ENCODE measurements at places on chromosomes 7 and 10.

DNA sequence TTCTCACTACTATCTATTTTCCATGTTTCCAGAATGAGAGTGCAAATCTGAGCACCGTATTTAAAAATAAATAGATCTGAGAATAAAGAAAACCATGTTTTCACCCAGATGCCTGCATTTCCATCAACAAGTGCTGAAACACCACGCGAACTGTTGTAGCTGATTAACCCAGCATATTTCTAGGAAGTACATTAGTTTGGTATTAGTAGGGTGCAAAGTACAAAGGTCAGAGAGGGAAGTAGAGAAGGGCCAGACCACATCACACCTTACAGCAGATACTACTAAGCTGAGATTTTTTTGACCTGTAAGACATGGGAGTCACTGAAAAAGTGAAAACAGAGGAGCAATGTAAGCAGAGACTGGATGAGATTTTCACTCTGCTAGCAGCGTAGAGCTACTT is 181.3 kb downstream of the IMMP2L start:
- no peak for DNase-seq

DNA sequence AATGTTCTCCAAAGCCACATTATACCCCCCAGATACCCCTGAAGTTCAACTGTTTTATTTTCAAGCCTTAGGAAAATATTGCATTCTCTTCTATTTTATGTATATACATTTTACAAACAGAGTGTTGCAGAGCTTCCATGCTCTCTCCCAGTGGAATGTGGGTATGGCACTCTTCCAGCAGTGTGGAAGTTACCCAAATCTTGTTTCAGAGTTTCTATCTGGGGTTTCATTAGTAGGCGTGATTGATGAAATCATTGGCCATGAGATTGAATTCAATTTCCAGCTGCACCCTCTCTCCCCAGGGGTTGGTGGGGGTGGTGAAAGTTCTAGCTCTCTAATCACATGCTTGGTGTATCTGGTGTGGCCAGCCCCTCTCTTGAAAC is 350.4 kb downstream of the RPS24 start:
- no peak for DNase-seq

DNA sequence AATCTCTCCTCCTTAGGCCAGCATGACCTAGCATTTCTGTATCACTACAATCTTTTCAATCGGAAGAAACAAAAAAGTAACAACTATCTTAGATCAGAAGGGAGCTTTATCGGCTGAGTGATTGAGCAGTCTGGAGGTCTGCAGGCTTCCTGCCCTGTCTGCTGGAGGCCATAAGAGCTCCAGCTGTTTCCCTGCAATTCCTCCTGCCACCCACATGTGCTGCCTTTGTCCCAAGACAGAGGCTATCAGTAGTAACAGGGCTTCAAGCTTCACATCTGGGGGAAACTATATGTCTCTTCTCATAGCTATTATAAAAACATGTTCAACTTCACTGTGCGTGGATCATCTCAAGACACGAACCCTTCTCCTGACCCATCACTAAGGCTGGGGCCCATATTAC is 70.1 kb upstream of the VWC2 start:
- DNase-seq = no peak

DNA sequence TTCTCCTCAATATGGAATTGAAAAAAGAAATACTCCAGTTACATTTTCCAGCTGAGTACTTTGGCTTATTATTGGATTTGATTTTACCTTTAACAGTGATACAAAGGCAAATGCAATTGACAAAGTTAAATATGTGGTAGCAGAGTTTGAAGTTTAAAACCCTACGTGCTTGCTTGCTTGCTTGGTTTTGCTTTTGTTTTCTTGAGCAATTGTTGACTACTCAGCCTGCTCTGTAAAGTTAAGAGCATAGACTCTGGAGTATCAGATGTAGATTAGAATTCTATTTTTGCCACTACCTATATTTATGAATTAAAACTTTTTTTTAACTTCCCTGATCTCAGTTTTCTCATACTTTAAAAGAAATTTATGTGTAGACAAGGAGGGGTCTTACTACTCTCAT is 51.4 kb downstream of the PCDH15 start:
- no peak for DNase-seq

GRCh38 chr7:135831455-135832195 is 83.0 kb upstream of the FAM180A start:
- DNase-seq = no peak

GRCh38 chr10:69407621-69408301 is 9.0 kb downstream of the TACR2 start:
- no peak for DNase-seq

- no peak for DNase-seq
Measured at GRCh38 chr7:89401099-89401498, 605.6 kb upstream of the TEX47 start.

- DNase-seq = no peak
Measured at GRCh38 chr10:106424054-106424453, 740.5 kb downstream of the SORCS1 start.

GRCh38 chr7:105480931-105481330 is 41.1 kb downstream of the PUS7 start:
- no peak for DNase-seq

- no peak for DNase-seq
Measured at GRCh38 chr7:43004082-43004481, 71.9 kb downstream of the MRPL32 start.

- DNase-seq = no peak
Measured at GRCh38 chr7:46179061-46179610, 258.1 kb upstream of the IGFBP3 start.

DNA sequence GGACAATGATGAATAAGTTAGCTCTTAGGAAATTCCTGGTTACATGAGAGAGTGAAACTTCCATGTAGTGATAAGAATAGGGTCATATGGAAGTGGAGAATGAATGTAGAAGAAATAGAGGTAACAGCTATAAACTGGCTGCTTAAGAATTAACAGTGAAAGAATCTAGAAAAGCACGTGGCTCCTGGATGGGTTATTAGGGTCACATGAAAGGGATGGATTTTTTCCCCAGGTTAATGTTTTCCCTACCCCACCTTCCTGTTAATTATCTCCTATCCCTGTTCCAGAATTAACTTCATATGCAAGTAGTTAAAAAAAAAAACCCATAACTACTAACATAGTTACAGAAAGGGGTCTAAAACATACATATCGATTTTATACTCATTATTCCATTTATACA is 58.0 kb downstream of the ANKIB1 start:
- no peak for DNase-seq

DNA sequence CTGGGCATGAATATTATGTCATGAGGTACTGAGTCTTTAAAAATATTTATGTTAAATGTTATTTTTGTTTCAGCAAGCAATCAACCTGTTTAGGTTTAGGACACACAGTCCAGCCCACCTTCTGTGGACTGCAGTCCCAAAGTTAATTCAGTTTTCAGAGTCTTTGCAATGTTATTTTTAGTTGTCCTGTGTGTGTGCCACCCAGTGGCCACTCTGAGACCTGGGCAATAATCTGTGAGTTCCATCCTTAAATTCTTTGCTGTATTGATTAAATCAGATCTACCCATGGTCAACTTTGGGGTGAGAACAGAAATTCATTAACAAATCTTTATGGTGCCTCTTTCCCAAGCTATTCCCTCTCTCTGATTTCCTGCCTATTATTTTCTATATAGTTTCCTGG is 415.1 kb downstream of the CCSER2 start:
- DNase-seq = no peak

- no peak for DNase-seq
Measured at GRCh38 chr7:43072530-43072929, 39.9 kb upstream of the HECW1 start.

All from GM12892 (cell line).